ENCODE measurements at places on chromosomes 4 and X. TPM values are rescaled to one million over a fixed set of nuclear protein-coding genes. Genes with fewer than 3 reads are reported as not detected.

GRCh38 chrX:154605566-154605965, 13.5 kb downstream of the CTAG1B start:
- DNase-seq = no peak

- DNase-seq = peak; percentile 54
These were observed at the start of gene GPR173 for GRCh38 chrX:53048169-53049126. Gene GPR173, plus strand, starts transcription at chrX:53048789. Its CDS starts 27,833 bp downstream, at chrX:53076622.

DNA sequence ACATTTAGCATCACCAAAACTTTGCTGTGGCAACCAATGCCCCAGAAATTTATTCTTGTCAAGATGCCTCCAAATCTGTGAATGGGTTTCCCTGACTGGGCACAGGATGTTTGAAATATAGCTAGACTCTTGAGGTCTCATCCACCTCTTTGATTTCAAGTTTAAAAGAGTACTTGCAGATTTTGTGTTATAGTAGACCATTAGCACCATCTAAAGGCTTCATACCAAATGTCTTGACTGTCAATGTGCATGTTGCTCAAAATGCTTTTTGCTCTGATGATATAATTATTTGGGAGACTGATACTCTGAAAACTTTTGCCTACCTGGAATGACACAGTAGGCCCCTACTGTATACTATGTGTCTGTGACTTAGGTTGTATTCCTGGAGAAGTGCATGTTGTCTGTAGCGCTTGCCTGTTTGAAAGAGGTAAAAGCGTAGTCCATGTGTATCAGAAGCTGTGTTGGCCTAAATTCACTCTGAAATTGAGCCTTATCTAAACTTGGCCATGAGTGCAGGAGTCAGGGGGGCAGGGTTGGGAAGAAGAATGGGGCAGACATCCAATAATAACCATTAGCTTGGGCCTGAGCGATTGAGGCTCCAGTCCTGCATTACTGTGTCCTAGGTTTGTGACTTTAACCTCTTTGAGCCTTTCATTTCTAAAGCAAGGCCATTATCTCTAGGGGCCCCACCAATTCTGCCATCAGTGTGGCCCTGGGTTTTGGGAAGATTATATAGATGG, 33.8 kb downstream of the NDP start:
- DNase-seq = no peak

Gene GALNTL6
- total RNA-seq = 0.29 TPM

Gene ADH1B
- 142 TPM for total RNA-seq

- no peak for DNase-seq
These were observed 4.4 kb downstream of the ZFYVE28 start for GRCh38 chr4:2413821-2414610.

DNA sequence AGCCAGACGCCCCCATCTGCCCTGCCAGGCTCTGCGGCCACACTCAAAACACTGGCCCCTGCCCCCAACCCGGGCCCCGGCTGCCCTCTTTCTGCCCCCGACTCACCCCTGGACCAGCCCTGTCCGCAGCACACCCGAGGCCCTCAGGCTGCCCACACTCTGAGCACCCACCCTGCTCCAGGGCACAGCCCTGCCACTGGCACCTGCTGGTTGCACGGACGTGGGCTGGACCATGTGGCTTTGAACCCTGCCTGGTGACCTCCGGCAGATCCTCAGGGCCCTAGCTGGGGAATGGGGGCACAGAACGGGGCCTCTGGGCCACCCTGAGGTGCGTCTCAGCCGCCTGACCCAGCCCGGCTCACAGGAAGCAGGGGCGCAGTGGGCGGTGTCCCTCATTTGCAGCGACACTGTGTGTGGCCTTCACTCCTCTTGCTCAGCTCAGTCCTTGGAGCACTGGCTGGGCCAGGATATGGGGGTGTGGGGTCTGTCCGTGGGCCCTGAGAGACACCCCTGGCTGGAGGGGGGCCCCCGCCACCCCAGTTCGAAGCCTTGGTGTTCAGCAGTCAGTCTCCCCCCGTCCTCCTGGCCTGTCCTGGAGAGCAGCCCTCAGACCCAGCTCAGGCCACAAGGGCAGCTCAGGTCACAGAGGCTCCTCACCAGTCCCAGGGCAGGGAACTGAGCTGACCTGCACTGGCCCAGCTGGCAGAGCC, 73.2 kb downstream of the FAM53A start:
- no peak for DNase-seq

DNA sequence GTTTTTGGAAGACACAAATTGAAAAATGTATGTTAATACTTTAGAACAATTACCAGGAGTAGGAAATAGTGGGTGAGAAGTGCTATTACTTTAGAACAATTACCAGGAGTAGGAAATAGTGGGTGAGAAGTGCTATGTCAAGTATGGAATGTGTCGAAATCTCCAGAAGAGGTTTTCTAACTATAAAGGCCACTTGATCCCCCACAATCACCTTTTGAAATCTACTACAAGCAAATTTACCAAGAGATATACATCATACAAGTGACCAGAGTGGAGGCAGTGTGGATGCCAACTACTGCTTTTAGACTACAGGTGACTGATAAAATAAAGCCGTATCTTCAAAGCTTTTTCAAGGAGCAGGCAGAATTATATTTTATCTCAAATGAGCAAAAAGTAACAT, 43.1 kb downstream of the MAB21L2 start:
- DNase-seq = no peak

GRCh38 chr4:20493761-20494353, 206.4 kb upstream of the PACRGL start:
- no peak for DNase-seq

Gene ATP1B4
- not detected for total RNA-seq

- DNase-seq = no peak
These were observed 88.4 kb downstream of the GPR143 start for GRCh38 chrX:9677098-9677739.

GRCh38 chrX:9857575-9858474, 71.6 kb downstream of the SHROOM2 start:
- DNase-seq = no peak

Measured in ureter (tissue), 1 donor.